Activated gamma-delta T cell treated with anti-CD3 and anti-CD28 coated beads, Interleukin-2, amount 50 U/mL, for 16 hours (primary cell): ENCODE measurements at places on chromosomes 13 and 19.

DNA sequence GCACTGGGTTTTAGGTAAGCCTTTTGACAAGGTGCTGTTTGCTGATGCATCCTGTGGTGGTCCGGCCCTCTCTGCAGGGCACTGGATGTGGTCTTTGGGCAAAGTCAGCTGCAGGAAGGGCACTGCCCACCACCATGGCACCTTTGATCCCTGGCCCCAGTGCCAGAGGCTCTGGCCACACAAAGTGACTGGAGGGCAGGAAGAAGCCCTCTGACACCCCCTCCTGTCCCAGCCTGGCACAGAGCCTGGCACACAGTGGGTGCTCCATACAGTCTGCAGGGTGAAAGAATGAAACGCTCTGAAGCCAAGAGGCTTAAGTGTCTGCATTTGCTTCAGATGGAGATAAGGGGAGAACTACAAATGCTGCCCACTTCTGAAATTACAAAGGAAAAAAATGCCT is 47.6 kb upstream of the CNMD start:
- DNase-seq = no peak

GRCh38 chr19:48967346-48968178 is 2.5 kb downstream of the FTL start:
- DNase-seq = no peak

GRCh38 chr19:58552655-58553054 is 2.2 kb downstream of the CHMP2A start:
- DNase-seq = no peak

DNA sequence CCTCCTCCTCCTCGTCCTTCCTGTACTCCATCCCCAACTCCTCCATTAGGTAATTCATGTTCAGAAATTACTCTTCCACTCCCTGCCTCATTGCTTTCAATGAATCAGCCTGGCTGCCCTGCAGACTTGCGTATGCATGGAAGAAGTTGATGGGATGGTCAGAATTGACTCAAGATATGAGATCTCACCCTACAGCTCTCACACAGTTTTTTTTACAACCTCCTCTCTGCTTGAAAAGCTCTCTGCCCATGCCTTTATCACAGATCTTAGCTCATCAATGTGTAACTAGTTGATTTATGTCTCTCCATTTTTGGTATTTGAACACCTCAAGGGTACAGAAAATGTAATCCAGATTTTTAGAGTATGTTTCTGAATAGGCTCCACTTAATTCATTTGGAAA is 506.9 kb downstream of the TBC1D4 start:
- DNase-seq = no peak

DNA sequence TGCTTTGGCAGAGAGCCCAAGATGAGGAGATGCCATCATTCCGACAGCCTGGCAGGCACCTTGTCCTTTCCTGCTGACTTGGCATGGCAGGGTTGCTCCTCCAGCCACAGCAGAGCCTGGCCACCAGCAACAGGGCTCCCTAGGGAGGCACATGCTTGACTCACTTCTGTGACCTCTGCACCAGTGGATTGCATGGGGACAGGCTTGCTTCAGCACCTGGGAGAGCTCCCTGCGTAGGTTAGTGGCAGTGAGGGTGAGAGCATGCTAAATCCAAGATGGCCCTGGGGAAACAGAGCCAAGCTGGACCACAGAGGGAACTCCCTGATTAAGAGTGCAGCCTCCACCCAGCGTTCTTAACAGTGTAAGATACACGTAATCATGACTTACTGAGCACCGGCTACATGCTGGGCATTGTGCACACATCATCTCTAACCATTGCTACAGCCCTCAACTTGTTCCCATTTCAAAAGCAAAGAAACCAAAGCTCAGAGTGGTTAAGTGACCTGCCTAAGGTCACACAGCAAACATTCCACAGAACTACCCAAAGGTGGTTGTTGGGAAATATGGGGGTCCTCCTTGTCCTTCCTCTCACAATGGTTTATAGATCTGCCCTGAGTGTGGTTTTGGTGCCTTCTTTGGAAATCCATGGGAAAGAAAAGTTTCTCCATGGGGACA is 116.6 kb upstream of the UQCRFS1 start:
- DNase-seq = no peak

DNA sequence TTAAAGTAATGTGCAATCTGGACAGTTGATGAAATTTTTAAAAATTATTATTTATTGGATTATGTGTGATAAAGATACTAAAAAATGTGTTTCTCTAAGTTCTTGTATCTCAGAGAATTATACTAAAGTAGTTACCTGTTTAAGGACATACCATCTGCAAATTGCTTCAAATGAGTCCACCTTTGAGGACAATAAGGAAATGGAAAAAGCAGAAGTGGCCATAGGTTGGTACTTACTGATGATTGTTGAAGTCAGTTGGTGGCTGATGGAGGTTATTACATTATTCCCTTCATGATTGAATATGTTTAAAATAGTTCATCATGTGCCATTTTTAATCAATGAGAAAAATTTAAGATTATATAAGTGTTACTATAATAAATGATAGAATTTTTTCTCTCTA is 367.0 kb downstream of the MYO16 start:
- no peak for DNase-seq

DNA sequence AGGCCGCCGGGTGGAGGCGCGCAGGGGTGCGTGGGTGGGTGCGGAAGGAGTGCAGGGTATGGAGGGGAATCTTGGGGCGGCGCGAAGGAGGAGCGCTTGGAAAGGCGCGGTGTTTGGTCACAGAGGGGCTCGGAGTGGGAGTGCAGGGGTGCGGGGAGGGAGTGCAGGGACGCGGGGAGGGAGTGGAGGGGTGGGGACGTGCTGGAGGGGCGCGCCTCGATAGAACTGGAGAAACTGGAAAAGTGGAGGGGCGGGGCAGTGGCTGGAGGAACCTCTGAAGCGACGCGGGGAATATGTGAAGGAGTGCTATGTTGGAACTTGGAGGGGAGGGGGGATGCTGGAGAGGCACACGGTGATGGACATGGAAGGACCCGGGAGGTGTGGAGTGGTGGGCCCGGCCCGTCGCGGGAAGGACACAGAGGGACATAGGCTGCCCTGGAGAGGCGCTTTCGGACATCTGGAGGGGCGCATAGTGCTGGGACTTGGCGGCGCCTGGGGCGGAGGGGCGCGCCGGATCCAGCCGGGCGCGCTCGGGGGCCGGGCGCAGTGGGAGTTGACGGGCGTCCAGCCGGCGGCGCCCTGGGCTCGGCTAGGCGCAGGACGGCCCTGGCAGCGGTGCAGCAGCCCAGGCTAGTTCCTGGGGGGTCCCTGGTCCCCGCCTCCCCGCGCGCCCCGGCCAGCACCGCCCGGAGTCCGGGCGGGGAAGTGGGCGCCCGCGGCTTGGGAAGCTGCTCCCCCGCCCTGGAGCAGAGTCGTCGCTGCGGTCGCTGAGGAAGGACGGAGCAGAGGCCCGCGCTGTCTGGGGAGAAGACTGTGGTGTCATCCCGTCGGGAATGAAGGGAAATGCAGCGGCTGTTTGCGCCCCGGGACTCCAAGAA is 20.8 kb upstream of the SGCG start:
- no peak for DNase-seq

GRCh38 chr19:40524655-40525054 is 52.0 kb upstream of the SHKBP1 start:
- no peak for DNase-seq

- DNase-seq = no peak
Observed at GRCh38 chr19:50897191-50897607, 14.0 kb downstream of the KLK4 start.

GRCh38 chr13:49272296-49272695 is 24.6 kb downstream of the CDADC1 start:
- no peak for DNase-seq

DNA sequence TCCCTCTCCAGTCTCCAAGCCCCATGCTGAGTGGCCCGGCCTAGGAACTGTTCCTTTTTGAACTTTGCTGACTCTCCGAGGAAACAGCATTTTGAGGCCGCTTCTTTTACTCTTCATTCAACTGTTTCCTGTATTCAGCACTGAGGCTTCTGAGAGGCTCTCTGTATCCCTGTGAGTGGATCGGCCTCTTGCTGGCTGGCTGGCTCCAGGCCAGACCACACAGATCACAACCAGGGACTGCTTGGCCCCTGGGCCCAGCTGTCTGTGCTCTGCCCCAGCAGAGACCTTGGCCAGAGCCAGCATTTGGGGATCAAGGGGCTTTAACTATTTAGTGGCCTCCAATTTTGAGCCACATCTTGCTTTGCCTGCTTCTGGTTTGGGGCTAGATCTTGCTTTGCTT is 75.6 kb upstream of the KL start:
- DNase-seq = no peak

DNA sequence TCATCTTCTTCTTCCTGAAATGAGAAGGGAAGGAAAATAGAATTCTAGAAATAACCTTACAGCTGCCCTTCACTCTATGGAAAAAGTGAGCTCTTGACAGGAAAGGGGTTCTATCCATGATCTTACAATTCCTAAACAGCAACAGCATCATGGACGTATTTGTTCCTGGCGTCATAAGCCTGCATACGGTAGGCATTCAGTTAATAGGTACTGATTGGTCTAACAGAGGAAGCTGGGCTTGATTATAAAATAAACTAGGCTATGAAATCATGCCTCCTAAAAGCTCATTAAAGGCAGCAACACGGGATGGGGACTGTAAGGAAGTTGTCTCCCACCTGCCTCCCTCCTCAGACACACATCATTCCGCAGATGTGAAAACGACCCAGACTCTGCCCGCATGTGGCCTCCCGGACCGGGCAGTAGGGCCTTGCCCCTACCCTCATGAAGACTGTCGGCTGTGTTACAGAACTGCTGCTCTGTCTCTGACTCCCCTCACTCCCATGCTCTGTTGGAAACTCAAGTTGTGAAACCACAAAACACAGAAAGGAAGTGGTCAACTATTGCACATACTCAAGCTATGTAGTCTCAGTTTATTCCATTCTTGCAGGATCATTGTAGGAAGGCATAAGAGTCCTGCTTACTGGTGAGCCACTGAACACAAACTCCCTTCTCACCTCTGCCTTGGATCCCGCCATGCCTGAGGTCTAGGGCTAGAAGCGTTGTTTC is 129.8 kb downstream of the DLEU7 start:
- DNase-seq = no peak

DNA sequence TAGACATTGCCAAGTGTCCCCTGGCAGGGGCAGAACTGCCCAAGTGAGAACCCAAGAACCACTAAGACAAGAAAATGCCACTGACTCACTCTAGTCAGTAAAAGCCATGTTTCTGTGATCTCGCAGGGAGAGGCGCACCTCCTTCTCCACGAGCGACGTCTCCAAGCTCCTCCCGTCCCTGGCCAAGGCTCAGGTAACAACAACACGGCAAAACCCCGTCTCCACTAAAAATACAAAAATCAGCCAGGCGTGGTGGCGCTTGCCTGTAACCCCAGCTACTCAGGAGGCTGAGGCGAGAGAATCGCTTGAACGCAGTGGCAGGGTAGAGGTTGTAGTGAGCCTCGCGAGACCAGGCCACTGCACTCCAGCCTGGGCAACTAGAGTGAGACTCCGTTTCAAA is 17.5 kb upstream of the USE1 start:
- no peak for DNase-seq

DNA sequence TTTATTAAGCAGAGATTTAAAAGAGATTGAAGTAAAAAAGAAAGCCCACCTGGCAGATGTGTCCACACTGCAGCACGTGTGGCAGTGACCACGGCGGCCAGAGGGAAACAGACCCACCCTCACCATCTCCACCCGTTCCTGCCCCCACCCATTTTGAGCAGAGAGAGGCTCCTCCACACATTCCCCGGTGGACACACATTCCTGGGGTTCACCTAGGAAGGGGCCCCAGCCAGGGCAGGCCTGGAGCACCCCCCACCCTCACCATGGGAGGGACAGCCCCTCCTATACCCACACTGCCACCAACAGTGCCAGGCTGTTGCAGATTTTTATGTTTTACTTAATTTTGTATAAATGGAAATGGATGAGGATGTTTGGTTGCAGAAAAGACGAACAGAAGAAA is 54.9 kb downstream of the SLC7A9 start:
- DNase-seq = no peak

DNA sequence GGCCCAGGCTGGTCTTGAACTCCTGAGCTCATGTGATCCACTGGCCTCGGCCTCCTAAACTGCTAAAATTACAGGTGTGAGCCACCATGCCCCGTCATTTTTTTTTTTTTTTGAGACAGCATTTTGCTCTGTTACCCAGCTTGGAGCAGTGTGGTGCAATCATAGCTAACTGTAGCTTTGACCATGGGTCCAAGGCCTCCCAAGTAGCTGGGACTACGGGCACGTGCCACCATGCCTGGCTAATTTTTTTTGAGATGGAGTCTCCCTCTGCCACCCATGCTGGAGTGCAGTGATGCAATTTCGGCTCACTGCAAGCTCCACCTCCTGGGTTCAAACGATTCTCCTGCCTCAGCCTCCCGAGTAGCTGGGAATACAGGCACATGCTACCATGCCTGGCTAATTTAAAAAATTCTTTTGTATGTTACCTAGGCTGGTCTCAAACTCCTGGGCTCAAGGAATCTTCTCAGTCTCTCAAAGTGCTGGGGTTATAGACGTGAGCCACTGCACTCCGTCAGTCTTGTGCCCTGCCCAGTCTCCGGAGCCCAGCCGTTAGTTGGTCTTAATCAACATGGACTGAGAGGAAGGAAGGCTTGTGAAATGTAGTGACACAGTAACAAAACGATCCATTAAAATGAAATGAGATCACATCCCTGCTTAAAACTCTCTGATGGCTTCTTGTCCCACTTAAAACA is 1.4 kb upstream of the LRG1 start:
- DNase-seq = no peak

GRCh38 chr13:41700790-41701310 is 243.5 kb downstream of the RGCC start:
- DNase-seq = no peak

DNA sequence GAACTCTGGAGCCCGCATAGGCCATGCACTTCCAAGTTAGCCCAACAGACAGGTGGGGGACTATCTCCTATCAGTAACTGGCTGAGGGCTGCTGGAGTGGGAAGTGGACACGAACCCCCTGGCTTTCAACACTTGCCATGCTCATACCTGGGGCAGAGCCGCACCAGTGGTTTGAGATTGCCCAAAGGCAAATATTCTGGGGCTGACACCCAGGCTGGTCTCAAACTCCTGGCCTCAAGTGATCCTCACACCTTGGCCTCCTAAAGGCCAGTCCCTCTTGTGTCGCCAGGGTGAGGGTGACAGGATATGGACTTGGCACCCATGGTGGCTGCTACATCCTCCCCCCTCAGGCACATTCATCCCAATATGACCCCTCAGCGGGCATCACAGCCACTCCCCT is 13.1 kb downstream of the NFKBID start:
- no peak for DNase-seq

DNA sequence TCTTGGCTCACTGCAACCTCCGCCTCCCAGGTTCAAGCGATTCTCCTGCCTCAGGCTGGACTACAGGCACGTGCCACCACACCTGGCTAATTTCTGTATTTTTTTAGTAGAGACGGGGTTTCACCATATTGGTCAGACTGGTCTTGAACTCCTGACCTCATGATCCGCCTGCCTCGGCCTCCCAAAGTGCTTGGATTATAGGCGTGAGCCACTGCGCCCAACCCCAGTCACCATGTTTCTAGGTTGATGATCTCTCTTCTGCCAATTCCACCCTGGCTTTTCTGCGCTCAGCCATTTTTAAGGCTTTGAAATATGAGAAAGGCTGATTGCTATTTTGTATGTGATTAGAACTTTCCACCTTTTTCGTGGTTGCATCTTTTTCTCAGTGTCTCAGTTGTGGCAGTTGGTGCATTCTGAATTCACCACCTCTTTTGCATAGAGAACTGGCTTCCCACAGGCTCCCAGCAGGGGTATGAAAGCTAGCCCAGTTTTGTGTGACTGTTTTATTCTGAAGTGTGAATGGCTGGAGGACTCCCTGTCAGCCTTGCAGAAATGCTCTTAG is 15.5 kb downstream of the CEACAM1 start:
- DNase-seq = no peak

- no peak for DNase-seq
Observed at GRCh38 chr19:55602104-55603001, 2.3 kb downstream of the ZNF524 start.
